ENCODE measurements at places on chromosomes 13 and 19.
A peak's percentile ranks its signal among the peaks of the same experiment; 100 is the strongest.

DNA sequence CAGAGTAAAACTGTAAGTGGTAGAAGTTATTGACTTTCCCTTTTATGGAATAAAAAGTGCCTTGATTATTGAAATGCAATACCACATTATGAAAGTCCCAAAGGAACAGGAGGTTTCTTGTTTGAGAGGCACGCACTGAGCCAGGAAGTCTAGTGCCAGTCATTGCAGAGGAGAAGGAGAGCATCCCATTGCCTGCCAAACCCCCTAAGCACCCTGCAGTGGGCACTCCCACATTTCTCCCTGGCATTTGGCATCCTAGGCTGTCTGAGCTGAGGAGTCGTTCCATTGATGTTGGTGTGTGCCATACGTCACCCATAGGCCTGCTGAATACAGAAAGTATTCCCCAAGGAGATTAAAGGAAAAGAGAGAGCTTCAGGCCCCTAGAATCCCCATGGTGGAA, 85.7 kb upstream of the MBNL2 start:
- DNase-seq: no peak

GRCh38 chr13:100984085-100984705, 309.6 kb upstream of the TMTC4 start:
- DNase-seq: no peak

GRCh38 chr19:42428676-42429075, 1.5 kb upstream of the LIPE start:
- DNase-seq: no peak

GRCh38 chr13:39888865-39889810, 233.7 kb downstream of the COG6 start:
- no peak for DNase-seq

GRCh38 chr19:12786141-12786870, 5.0 kb upstream of the JUNB start:
- peak; percentile 57 for DNase-seq

Measured in gastrocnemius medialis (tissue), 4 donors.